ENCODE measurements at places on chromosomes 1 and 21.

GRCh38 chr1:200684015-200684414 is 14.3 kb upstream of the DDX59 start:
- no peak for DNase-seq

DNA sequence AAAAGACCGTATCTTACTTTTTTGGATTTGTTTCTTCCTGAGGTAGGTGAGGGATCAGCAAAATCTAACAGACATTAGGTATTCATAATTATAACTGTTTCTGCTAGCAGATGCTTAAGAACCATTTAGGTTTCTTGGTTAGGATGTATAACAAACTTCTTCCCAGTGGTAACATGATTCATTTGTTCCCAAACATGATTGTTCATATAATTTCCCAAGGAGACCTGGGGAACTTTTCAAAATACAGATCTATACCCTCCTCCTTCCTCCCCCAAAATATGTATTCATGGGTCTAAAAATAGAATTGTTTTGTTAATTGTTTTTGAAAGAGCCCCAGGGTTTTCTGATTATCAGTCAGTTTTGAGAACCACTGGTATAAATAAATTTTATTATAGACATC is 228.2 kb downstream of the COP1 start:
- DNase-seq, result no peak

DNA sequence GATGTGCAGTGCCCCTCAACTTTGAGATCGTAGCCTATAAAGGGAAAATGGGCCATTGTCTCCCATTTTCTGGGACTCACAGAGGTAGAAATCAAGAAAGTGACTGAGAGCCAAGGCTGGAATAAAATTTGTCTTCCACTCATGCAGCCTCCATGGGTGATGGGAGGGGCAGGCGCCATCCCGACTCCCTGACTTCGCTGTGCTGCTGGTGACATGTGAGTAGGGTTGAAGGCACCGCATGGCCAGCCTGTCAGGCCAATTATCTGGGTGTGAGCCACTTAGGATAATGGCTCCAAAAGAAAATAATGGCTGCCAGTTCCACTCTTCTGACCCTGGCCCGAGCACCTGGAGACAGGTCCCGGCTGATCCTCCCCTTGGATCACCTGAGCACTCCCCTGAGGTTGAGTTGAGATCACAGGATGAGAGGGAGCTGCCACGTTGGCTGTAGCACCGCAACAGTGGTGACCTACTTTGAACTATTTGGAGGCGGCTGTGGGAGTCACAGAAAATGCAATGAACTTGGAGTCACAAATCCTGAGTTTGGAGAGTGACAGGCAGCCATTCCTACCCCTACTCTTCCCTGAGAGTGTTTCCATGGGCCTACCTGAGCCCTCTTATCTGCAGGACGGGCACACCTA is 26.3 kb downstream of the CAPN9 start:
- DNase-seq, result no peak

GRCh38 chr1:160217481-160218051 is 12.4 kb downstream of the PEA15 start:
- DNase-seq, result no peak

DNA sequence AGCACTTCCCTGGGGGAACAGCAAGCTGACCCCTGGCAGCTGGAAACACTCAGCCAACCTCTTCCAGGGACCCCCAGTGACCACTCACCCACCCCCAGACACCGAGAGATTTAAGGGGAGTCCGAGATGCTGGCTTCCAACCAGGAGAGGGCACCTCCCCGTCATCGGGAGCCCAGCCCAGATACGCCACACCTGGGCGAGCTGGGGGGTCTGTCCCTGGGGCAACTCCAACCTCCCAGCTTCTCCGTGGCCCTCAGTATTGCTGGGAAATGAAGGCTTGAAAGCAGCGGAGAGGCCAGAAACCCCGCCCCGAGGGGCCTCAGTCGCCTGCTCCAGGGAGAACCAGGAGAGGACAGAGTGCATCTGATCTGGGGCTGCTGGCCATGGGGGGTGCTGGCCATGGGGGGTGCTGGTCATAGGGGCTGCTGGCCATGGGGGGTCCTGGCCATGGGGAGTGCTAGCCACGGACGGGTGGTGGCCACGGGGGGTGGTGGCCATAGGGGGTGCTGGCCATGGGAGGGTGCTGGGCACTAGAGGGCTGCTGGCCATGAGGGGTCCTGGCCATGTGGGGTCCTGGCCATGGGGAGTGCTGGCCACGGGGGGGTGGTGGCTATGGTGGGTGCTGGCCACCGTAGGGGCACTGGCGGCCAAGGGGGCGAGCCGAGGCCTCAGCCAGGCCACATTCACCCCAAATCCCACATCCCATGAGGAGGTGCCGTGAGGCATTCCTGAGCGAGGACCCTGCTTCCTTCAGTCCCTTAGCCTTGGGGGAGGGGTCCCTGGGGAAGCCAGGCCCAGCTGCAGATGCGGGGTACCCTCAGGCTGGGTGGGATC is 61.5 kb upstream of the TTC34 start:
- DNase-seq, result no peak

DNA sequence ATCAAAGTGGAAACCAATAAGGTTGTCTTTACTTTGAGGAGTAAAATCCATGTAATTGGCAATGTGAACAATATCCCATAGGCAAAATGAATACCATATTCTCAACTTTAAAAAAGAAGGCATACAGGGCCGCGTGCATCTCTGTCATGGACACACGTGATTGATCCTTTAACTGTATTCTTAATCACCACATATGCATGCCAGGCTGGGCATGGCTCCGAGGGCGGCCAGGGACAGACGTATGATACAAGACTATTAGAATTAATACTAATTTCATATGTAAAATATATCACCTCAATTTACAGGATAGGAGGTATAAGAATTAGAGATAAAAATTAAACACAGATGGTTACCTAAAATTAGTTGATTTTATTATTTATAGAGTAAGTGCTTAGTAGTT is 11.2 kb downstream of the RGS21 start:
- no peak for DNase-seq

DNA sequence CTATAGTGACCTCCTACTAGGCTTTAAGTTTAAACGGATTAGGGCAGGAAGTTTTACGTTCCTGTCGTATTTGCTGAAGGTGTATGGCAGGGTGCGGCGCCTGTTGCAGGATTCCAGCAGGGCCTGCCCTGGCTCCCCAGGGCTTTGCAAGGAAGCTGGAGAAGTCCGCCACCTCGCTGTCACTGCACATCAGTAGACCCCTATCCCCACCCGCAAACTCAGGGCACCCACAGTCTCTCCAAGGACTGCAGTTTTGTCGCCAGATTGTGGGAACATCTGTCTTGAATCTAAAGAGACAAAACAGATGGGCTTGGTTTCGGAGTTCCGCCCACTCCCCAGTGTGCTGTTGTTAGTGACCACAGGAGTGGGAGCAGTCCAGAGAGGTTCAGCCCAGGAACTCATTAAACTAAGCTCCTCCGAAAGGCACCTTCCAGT is 110.8 kb downstream of the CDC7 start:
- DNase-seq, result no peak

DNA sequence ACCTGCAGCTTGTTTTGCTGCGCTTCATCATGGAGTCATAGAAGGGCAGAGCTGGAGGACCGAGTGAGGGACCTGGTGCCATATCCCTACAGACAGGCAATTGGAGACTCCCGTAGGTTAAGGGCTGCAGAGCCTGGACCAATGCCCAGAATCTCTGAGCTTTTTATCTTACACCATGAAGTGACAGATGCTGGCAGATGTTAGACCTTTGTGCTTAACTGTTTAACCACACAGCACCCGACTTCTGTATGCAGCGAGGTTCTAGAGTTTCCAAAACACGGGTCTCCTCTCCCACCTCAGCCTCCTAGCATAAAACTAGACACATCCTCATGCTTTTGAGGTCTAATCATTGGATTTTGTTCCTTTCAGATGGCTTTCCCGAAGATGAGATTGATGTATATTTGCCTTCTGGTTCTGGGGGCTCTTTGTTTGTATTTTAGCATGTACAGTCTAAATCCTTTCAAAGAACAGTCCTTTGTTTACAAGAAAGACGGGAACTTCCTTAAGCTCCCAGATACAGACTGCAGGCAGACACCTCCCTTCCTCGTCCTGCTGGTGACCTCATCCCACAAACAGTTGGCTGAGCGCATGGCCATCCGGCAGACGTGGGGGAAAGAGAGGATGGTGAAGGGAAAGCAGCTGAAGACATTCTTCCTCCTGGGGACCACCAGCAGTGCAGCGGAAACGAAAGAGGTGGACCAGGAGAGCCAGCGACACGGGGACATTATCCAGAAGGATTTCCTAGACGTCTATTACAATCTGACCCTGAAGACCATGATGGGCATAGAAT is 47.6 kb downstream of the B3GALT5 start:
- no peak for DNase-seq

DNA sequence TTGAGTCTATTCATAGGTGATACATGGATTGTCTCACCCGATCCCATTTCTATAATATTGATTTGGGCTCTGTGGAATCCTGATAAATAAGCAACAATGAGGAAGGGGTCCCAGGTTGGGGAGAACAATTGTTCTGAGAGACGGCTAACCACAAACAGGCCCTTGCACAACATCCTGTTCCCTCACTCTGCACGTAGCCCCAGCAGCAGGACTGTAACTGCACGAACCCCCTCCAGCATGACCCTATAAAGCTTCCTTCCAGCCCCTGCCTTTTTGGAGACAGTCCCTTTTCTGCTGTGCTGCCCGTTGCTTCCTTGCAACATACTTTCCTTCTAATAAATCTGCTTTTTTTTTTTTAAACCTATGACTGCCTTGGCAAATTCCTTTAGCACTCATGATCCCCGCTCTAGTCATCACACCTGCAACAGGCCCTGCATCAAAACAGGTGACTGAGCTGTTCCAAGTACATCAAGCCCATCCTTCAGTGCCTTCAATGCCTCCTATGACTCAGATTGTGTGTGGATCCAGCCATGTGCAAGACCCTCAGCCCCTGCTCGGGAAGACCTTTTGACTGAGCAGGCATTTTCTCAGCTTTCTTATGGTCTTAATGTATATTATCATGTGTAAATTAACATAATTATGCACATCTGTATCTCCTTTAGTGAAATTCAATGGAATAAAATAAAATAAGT is 63.7 kb upstream of the B3GALNT2 start:
- DNase-seq, result no peak

GRCh38 chr1:99441299-99442095 is 177.2 kb downstream of the PLPPR4 start:
- no peak for DNase-seq

GRCh38 chr1:181397845-181398244 is 85.5 kb upstream of the CACNA1E start:
- DNase-seq, result no peak

- DNase-seq, result no peak
Measured at GRCh38 chr1:246595146-246595545, 28.9 kb downstream of the CNST start.

DNA sequence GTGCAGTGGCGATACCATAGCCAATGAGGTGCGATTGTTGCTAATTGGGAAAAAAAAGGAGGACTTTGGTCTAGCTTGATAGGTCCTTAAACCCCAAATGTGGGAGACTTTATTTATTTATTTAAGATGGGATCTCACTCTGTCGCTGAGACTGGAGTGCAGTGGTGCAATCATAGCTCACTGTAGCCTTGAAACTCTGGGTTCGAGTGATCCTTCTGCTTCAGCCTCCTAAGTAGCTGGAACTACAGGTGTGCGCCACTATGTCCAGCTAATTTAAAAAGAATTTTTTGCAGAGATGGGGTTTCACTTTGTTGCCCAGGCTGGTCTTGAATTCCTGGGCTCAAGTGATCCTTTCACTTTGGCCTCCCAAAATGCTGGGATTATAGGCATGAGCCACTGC is 24.0 kb upstream of the SRSF10 start:
- DNase-seq, result no peak

GRCh38 chr1:200337831-200338230 is 72.0 kb downstream of the ZNF281 start:
- no peak for DNase-seq

GRCh38 chr1:102472520-102472919 is 475.8 kb upstream of the OLFM3 start:
- DNase-seq, result no peak

DNA sequence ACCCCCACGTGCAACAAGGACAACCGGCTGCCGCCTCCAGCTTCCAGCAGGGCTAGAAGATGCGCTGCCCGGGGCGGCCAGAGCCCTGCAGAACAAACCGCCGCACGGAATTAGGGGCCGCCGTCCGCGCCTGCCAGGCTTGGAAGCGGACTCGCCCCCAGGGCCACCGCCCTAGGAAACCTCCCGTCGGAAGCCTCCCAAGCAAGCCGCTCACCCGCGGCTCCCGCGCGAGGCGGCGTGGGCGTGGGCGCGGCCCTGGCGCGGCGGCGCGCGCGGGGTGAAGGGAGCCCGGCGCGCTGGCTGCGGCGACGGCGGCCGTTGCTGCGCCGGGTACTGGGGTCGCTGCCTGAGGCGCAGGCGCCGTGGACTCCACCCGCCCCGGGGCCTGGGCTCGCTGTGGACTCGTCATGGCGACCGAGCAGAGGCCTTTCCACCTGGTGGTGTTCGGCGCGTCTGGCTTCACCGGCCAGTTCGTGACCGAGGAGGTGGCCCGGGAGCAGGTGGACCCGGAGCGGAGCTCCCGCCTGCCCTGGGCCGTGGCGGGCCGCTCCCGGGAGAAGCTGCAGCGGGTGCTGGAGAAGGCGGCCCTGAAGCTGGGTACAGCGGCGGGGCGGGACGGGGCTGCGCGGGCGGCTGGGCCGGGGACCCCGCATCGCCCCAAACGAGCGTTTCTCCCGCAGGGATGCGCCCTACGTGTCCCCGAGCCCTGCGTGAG is at the start of gene SCCPDH:
SCCPDH (plus strand) TSS at position 394 of the 715 bp plus-strand sequence; CDS start at position 408, 14 bp downstream.
- peak; percentile 67 for DNase-seq

Measured in caudate nucleus (tissue), 63 donors.